ENCODE measurements at places on chromosomes 3 and 15.

- DNase-seq, result peak; percentile 47
These were observed 187.1 kb upstream of the DNAJC19 start for GRCh38 chr3:181176601-181177000.

GRCh38 chr3:141610939-141611338, 124.1 kb downstream of the RASA2 start:
- DNase-seq, result no peak

- no peak for DNase-seq
These were observed 26.7 kb downstream of the ABHD2 start for GRCh38 chr15:89114990-89115389.

DNA sequence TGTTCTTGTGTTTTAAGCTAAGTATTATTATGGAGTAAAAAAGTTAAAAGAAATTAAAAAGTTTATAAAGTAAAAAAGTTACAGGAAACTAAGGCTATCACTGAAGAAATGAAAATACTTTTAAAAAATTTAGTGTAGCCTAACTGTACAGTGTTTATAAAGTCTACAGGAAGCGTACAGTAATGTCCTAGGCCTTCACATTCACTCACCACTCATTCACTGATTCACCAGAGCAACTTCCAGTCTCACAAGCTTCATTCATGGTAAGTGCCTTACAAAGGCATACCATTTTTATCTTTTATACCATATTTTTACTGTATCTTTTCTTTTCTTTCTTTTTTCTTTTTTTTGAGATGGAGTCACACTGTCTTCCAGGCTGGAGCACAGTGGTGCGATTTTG, 40.7 kb upstream of the SCN5A start:
- DNase-seq, result no peak

- no peak for DNase-seq
These were observed 1.9 kb downstream of the TEX9 start for GRCh38 chr15:56367156-56367555.

- DNase-seq, result no peak
These were observed 2.7 kb downstream of the MCM2 start for GRCh38 chr3:127600749-127601456.

DNA sequence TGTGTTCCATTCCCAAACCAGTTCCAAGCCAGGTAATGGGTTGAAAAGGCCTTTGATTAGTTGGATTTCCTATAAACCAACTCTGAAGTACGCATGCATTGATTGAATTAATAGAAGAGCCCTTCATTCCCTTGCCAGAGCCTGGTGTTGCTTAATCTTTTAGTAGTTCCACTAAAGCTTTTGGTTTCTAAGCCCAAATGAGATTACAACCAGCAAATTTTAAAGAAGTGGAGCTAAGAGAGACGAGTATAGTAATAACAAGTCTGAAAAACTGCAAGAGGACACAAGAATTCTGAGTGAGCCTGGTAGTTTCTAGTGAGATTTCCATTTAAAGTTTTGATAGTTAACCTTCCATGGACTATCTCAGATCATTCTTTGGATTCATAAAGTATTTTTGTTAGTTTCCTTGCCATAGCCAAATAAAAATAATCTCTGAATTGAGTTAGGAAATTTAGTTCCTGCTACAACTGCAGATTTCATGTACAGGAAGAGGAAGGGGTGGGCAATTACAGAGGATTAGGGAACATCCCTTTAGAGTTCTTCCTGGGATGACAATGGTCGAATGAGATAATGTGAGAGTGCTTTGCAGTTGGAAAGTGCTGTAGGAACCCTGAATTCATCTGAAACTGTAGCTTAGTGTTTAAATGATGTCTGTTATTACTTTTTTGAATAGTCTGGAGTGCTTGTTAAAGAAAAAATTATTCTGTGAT, 136.8 kb downstream of the FNDC3B start:
- no peak for DNase-seq

GRCh38 chr3:164360738-164361406, 717.4 kb downstream of the SI start:
- peak; percentile 10 for DNase-seq

DNA sequence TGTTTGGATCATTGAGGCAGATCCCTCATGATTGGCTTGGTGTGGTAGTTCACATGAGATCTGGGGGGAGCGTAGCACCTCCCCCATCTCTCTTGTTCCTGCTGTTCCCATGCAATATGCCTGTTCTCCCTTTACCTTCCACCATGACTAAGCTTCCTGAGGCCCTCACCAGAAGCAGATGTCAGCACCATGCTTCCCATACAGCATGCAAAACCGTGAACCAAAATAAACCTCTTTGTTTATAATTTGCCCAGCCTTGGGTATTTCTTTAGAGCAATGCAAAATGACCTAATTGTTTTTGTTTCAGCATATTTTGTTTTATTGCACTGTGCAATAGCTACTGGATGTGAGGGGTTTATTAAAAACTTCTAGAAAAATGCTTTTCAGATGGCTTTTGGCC, 56.6 kb upstream of the CHST2 start:
- no peak for DNase-seq

- DNase-seq, result no peak
These were observed 168.2 kb upstream of the GPR149 start for GRCh38 chr3:154598166-154598565.

DNA sequence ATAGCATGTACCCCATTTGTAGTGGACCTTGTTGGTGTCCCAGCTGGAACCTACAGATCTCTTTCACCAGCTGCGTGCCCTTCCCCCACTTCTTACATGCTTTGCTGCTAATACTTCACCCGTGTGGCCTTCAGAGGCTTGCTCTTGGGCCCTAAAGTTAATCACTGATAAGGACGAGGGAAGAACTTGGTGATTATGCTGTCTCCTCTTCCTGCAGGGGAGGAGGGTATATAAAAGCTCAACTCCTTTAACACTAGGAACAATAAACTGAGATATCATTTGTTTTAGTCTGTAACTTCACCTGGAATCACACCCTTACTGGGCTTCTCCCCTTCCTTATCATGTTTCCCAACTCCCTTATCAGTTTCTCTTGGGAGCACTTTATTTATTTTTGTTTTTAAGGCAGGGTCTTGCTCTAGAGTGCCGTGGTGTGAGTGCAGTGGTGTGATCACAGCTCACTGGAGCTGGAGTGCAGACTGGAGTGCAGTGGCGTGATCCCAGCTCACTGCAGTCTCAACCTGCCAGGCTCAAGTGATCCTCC, 43.2 kb upstream of the PIK3R4 start:
- DNase-seq, result no peak

DNA sequence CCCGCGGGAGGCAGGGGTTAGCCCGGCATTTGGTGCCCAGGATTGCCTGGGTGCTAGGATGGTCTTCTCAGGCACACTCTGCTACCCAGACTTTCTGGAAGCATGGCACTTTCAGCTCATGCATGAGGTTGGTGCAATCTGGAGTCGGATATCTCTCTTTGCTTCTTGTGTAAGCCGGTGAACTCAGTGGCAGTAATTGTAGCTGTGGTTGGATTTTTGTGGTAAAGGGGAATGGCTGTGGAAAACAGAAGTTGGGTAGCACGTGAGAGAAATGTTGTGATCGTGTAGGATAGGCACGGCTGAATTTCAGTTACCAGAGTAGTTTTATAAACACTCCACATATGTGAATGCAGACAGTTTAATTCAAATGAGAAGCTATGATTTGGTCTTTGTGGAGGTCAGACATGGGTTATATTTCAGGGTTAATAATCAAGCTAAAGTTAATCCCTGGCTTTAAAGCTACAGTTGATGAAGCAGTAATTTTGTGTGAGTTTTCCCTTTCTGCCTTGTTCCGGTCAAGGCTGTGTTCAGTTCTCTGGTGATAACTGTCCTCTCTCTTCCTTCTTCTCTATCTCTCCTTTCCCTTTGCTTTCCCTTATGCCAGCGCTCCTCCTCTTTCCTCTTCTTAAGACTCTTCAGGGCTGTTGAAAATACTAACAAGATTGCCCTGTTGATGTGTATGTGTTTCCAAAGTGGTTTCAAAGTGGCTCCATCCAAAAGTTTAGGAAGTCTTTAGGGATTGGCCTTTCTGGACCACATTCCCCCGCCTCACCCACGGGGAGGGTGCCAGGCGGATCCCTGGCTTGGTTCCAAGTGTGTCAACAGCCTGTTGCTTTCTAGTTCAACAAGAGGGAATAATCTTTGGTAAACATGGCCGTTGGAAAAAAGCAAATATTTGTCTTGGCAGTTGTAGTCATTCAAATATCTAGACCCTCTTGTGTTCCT, 404.6 kb upstream of the C2CD4B start:
- no peak for DNase-seq

DNA sequence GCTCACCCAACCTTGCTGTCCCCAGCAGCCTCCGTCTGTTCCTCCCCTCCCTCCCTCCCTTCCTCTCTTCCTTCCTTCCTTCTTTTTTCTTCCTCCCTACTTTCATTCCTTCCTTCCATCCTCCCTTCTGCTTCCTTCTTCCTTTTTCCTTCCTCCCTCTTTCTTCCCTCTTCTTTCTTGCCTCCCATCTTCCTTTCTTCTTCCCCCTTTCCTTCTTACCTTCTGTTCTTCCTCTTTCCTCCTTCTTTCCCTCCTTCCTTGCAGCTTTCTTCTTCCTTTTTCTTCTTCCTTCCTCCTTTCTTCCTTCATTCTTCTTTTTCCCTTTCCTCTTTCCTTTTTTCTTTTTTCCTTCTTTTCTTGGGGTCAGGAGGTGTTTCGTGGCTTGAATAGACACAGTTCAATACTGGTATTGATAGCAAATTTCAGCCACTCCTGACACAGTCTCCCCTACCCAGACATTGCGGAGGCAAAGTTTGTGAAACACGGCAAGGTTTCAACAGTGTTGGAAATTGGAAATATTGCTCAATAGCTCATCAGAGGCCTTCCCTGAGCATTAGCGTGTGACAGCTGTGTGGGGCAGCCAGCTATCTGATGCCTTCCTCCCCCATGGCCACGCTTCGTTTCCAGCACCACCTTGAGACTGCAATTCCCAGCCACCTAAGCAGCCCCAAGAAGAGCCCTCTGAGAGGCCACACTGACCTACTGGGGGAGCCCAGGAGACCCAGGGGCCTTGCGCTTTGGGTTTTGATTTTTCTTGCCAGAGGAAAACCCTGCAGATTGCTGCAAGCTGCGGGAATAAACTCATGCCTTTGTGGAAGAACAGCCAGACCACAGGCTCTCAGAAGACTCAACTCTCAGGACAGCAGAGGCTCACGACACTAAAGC, 82.2 kb downstream of the KLF15 start:
- DNase-seq, result no peak

- no peak for DNase-seq
These were observed 48.2 kb upstream of the EIF5A2 start for GRCh38 chr3:170956647-170957046.

DNA sequence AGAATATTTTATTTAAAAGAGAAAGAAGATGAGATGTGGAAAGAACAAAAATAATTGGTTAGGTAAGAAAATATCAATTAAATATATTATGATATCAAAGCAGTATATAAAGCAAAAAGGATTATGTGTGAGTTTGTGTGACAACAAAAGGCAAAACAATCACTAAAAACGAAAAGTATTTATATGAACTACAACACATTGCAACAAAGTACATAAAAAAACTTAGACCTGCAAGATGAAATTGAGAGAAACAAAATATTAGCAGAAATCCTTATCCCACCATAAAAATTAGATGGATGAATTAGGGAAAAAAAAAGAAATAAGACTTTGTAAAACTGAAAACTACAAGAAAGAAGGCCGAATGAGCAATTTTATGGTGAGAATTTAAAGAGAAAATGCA, 27.3 kb upstream of the IGF1R start:
- DNase-seq, result no peak

- DNase-seq, result no peak
These were observed 275.4 kb downstream of the FOXP1 start for GRCh38 chr3:71307991-71308697.

GRCh38 chr15:63093486-63094205, 28.0 kb upstream of the LACTB start:
- DNase-seq, result peak; percentile 73

DNA sequence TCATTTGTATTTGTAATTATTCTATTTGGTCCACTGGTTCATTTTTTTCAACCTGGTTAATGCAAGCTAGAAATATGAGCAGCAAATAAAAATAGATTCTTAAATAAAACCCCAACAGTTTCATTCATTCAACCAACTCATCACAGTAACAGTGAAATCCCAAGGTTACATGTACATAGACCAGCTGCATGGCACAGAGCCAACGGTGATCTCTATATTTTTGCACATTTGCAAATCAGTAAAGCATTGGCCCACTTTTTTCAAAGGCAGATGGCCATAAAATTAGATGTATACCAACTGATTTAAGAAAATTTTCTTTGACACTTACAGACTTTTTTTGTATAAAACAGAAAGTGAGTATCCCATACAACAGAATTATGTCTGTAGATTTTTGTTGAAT, 49.3 kb downstream of the STRIT1 start:
- DNase-seq, result peak; percentile 9

GRCh38 chr3:65466300-65466988, 572.3 kb downstream of the MAGI1 start:
- DNase-seq, result no peak

- DNase-seq, result no peak
These were observed 41.9 kb upstream of the SLC41A3 start for GRCh38 chr3:126125781-126126251.

DNA sequence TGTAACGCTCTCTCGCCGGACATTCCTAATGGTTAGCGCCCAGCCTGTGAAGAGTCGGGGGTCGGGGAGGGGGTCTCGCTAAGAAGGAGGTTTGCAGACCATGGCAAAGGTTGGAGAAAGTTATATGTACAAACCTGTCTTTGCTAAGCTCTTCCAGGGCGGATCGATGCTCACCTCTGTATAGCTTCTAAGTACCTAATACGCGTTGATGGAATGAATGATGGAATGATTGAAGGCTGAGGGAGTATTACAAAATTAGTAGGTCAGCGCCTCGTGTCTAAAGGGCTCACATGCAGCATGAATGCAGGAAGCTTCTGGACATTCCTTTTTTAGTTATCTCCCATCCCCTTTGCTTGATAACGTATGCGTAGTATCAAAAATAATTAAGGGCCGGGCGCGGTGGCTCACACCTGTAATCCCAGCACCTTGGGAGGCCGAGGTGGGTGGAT, 305 bp upstream of the KPNA1 start:
- no peak for DNase-seq

GRCh38 chr3:117109178-117109577, 399.6 kb downstream of the TUSC7 start:
- DNase-seq, result no peak

DNA sequence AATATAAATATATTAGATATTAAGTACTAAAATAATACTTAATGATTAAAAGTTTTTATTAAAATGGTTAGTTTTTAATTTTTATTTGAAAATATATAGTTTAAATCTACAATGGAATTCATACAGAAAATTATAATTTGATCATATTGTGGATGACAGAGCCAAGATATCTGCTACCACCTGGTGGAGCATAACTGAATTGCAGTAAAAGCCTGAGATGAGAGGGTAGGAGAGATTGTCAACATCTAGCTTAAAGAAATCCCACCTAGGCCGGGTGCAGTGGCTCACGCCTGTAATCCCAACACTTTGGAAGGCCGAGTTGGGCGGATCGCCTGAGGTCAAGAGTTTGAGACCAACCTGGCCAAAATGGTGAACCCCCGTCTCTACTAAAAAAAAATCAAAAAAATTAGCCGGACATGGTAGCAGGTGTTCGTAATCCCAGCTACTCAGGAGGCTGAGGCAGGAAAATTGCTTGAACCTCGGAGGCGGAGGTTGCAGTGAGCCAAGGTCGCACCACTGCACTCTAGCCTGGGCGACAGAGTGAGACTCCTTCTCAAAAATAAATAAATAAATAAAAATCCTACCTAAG, 25.1 kb upstream of the CSTA start:
- DNase-seq, result peak; percentile 62
